Mammary microvascular endothelial cell (primary cell): ENCODE measurements at places on chromosomes 4 and X. TPM values are rescaled to one million over a fixed set of nuclear protein-coding genes. Genes with fewer than 3 reads are reported as not detected.

Gene MAP7D2
- total RNA-seq = 0.30 and 0.40 TPM in 2 replicates

Gene ATP2B3
- not detected in 2 replicates for total RNA-seq

Gene RTL5
- 0.44 and 0.60 TPM in 2 replicates for total RNA-seq

Gene GYPB
- total RNA-seq = not detected in 2 replicates

Gene FGFBP1
- not detected in 2 replicates for total RNA-seq

Gene DMRTC1
- total RNA-seq = not detected in 2 replicates

Gene OR13H1
- not detected in 2 replicates for total RNA-seq

Gene GLRA3
- not detected in 2 replicates for total RNA-seq

Gene NRK
- total RNA-seq = 0.07 and 0.10 TPM in 2 replicates

Gene TLR6
- 1.3 and 1.4 TPM in 2 replicates for total RNA-seq

Gene S100G
- not detected in 2 replicates for total RNA-seq

Gene IL21
- total RNA-seq = not detected in 2 replicates

Gene LANCL3
- total RNA-seq = 0.84 and 3.5 TPM in 2 replicates

Gene PRDM8
- total RNA-seq = 0.53 and 0.54 TPM in 2 replicates

Gene FGFR3
- total RNA-seq = 0.89 and 3.9 TPM in 2 replicates

Gene HERC5
- total RNA-seq = 5.0 and 6.2 TPM in 2 replicates

Gene TRIM61
- total RNA-seq = not detected in 2 replicates

Gene PLCXD1
- 11.7 and 19.8 TPM in 2 replicates for total RNA-seq

Gene CBR4
- total RNA-seq = 11.2 and 15.4 TPM in 2 replicates

Gene PNMA3
- not detected in 2 replicates for total RNA-seq

Gene NELFA
- total RNA-seq = 18.4 and 19.5 TPM in 2 replicates

Gene FGD1
- total RNA-seq = 5.6 and 6.0 TPM in 2 replicates

Gene LINC00632
- 2.1 and 2.3 TPM in 2 replicates for total RNA-seq

Gene NEUROG2
- not detected in 2 replicates for total RNA-seq

Gene INTU
- 1.6 and 1.7 TPM in 2 replicates for total RNA-seq

Gene RAPGEF2
- total RNA-seq = 24.6 and 47.4 TPM in 2 replicates

Gene PFKFB1
- not detected in 2 replicates for total RNA-seq

Gene BTC
- under 0.01 and 0.34 TPM in 2 replicates for total RNA-seq

Gene PCSK1N
- not detected in 2 replicates for total RNA-seq

Gene GC
- not detected in 2 replicates for total RNA-seq

Gene SATL1
- total RNA-seq = not detected in 2 replicates

Gene BCOR
- 16.8 and 17.0 TPM in 2 replicates for total RNA-seq

Gene DNAAF6
- not detected in 2 replicates for total RNA-seq

Gene HSD17B13
- total RNA-seq = 0.05 and 0.27 TPM in 2 replicates

Gene PGAM4
- total RNA-seq = not detected in 2 replicates

Gene LONRF3
- total RNA-seq = 2.3 and 3.9 TPM in 2 replicates

Gene MAMLD1
- total RNA-seq = 2.8 and 2.9 TPM in 2 replicates

Gene GABRA4
- total RNA-seq = not detected in 2 replicates

Gene ESX1
- total RNA-seq = 0.20 TPM in 1 of 2 replicates, not detected in the other

Gene FHDC1
- total RNA-seq = 0.10 and 0.20 TPM in 2 replicates

Gene PDCL2
- not detected in 2 replicates for total RNA-seq

Gene ABCG2
- 5.3 and 6.0 TPM in 2 replicates for total RNA-seq

Gene ANK2
- 1.9 and 3.1 TPM in 2 replicates for total RNA-seq

Gene GCNA
- 0.25 and 1.3 TPM in 2 replicates for total RNA-seq

Gene ZNF595
- total RNA-seq = 3.4 and 4.3 TPM in 2 replicates
